ENCODE measurements at places on chromosomes 7 and 10.

- no peak for DNase-seq
These were observed 102.2 kb upstream of the ANKRD1 start for GRCh38 chr10:91022924-91023699.

DNA sequence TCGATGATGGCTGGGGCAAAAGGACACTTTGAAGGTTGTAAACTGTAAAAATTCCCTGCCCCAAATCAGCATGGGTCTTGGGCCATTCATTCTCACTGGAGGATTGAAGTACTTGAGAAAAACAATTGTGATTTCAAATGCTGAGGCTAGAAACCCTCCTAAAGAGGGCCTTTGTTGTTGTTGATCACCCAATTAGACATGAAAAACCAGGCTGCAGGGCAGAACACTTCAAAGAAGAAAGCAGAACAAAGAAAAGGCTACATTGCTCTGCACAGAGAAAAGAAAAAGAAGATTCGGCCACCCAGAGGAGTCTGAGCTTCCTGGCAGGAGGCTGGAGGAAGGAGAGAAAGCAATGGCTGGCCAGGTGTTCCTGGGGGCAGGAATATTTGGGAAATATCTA, 143.1 kb downstream of the NPY start:
- DNase-seq, result no peak

DNA sequence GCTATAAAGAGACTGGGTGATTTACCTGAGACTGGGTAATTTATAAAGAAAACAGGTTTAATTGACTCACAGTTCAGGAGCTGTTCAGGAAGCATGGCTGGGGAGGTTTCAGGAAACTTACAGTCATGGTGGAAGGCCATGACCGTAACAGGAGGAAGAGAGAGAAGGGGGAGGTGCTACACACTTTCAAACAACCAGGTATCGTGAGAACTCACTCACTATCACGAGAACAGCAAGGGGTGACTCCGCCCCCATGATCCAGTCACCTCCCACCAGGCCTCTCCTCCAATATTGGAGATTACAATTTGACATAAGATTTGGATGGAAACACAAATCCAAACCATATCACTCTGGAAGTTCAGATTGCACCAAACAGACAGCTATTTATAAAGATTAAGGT, 59.8 kb upstream of the ARHGAP21 start:
- DNase-seq, result no peak

DNA sequence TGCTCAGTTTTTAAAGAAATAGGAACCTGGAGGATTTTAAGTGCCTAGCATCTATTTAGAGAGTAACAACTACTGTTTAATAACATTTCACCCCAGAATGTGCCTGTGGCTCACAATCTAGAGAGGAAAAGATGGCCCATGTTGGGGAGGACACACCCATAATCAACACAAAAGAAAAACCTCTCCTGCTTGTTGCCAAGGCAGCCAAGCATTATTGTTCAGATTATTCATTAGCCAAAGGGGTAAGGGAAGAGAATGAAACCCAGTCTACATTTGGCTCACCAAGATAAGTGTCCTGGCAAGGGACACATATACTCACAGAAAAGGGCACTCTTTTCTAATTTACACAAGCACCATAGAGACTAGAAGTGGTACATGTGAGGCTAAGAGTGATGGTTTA, 17.7 kb upstream of the IFIT1B start:
- no peak for DNase-seq

DNA sequence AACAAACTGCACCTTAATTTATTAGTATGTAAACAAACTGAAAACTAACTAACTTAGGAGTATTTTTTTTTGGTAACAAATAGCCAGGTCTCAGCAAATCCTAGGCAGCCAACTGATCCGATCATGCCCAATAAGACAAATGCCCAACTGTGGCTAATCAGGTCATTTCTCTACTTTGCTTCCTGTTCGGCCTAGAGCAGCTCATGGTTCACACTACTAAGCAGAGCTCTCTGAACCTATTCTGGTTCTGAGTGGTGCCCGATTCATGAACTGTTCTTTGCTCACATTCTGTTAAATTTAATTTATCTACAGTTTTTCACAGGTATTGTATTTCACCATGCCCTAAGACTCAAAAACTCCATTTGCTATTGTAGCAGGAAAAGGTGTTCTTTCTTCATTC, 55.1 kb downstream of the CCDC3 start:
- no peak for DNase-seq

DNA sequence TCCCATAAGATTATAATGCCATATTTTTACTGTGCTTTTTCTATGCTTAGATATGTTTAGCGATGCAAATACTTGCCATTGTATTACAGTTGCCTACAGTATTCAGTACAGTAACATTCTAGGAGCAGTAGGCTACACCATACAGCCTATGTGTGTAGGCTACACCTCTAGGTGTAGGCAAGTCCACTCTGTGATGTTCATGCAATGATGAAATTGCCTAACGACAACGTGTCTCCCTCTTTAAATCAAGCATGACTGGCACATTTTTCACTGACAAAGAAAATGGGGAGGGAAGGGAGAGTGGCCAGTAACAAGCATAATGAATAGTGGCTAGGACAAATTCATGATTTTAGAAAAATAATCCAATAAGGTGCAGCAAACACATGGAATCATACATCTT, 1.7 kb downstream of the NCAPG2 start:
- no peak for DNase-seq

All from cortex of kidney (tissue), 1 donor.